ENCODE measurements at places on chromosomes 12 and 14. TPM values are rescaled to one million over a fixed set of nuclear protein-coding genes. Genes with fewer than 3 reads are reported as not detected.

Gene TAS2R20
- 1.8 TPM for total RNA-seq

Gene EFS
- total RNA-seq = 38.2 TPM

Gene DHRS2
- not detected for total RNA-seq

Gene LHX5
- not detected for total RNA-seq

Gene PROX2
- not detected for total RNA-seq

Gene RNASE4
- 45.6 TPM for total RNA-seq

Gene KCNK10
- not detected for total RNA-seq

Gene SOX5
- 37.0 TPM for total RNA-seq

Gene CIROP
- 1.1 TPM for total RNA-seq

Gene AICDA
- not detected for total RNA-seq

Gene ASCL1
- not detected for total RNA-seq

Gene OASL
- total RNA-seq = 1.1 TPM

Gene NGB
- not detected for total RNA-seq

Gene MYBPC1
- 1.5 TPM for total RNA-seq
